ENCODE measurements at places on chromosomes 1 and 21. TPM values are rescaled to one million over a fixed set of nuclear protein-coding genes. Genes with fewer than 3 reads are reported as not detected.

The B3GALT5 gene
- 0.19 TPM for total RNA-seq

The PPFIA4 gene
- total RNA-seq = 0.40 TPM

The AHCTF1 gene
- 23.4 TPM for total RNA-seq

The LHX8 gene
- total RNA-seq = 0.97 TPM

The PTGFR gene
- not detected for total RNA-seq

The GJC2 gene
- 0.32 TPM for total RNA-seq

The BARHL2 gene
- total RNA-seq = not detected

The TAS1R1 gene
- total RNA-seq = not detected

Measured in A549 treated with GW870086 at 1 μM for 4 hours (cell line).